ENCODE measurements at places on chromosomes 7 and 10.

- no peak for DNase-seq
Observed at GRCh38 chr7:131061158-131061557, 266.5 kb upstream of the MKLN1 start.

DNA sequence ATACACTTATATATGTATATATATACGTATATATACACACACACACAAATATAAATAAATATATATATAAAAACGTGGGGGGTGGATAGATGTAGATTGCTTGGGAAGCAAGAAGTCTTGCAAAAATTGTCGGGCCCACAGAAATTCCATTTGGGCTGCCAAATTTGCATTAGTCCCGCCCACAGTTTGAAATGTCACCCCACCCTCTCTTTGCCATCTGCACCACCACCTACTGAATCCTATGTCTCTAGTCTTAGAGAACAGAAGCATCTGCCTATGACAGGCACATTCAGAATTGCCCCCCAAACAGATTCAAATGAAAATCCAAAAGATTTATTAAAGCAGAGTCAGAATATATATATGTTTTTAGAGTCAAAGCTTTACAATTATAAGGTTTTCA is 25.6 kb upstream of the CACNA2D1 start:
- DNase-seq: no peak

GRCh38 chr10:15725603-15726002 is 5.9 kb upstream of the ITGA8 start:
- no peak for DNase-seq

GRCh38 chr7:158856883-158857668 is 718 bp downstream of the DYNC2I1 start:
- DNase-seq: no peak

DNA sequence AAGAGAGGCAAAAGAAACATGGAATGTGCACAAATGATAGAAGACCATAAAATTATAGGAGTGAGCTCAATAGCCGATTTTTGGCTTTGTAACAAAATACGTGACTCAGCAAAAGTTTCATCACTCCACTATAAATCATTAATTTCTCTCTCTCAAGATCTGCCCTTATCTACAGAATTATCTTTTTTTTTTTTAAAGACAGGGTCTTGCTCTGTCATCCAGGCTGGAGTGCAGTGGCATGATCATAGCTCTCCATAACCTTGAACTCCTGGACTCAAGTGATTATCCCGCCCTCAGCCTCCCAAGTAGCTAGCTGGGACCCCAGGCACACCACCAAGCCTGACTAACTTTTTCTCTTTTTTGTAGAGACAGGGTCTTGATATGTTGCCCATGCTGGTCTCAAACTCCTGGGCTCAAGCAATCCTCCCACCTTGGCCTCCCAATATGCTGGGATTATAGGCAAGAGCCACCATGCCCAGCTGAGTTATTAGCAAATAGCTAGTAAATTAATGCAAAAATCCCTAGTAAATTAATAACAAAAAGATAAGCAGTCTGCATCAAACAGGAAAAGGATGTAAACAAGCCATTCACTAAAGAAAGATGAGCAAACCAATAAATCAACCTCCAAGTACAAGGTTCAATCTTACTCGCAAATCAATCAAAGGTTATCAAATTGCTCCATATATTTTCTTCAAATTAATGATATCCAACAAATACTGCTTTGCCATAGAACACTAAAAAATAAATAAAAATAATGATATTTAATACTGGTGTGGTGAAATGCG is 450.7 kb downstream of the PARD3 start:
- no peak for DNase-seq

DNA sequence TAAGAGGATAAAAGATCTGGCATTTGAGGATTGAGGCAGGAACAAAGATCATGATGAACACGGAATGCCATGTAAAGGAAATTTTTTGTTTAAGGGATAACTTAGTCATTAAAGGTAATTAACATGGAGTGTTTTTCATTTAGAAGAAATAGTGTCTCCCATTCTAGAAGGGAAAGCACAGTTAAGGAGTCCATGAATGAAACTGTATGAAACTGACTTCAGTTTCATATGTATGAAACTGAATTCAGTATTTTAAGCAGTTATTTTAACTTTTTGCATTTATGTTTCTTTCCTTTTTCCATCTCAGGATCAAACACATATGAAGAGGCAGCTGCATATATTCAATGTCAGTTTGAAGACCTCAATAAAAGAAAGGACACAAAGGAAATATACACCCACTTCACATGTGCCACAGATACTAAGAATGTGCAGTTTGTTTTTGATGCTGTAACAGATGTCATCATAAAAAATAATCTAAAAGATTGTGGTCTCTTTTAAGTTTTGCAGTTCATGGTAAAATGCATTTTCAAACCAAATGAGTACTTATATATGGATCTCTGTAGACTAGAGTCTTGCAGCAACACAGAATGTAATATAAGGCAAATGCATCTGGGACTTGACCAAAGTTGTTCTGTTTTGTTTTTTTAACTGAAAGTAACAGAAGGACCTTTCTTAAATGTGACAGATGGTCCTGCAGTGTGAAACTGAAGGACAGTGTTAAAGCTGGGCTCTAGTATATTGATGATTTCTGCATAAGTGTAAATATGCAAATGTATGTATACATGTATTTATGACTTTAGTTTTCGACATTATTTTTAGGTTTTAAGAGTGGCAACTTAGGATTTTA is 82.6 kb downstream of the GNAI1 start:
- no peak for DNase-seq

- DNase-seq: no peak
Observed at GRCh38 chr10:85601526-85601925, 765.1 kb downstream of the GRID1 start.

- DNase-seq: no peak
Observed at GRCh38 chr7:137476937-137477336, 133.4 kb upstream of the PTN start.

DNA sequence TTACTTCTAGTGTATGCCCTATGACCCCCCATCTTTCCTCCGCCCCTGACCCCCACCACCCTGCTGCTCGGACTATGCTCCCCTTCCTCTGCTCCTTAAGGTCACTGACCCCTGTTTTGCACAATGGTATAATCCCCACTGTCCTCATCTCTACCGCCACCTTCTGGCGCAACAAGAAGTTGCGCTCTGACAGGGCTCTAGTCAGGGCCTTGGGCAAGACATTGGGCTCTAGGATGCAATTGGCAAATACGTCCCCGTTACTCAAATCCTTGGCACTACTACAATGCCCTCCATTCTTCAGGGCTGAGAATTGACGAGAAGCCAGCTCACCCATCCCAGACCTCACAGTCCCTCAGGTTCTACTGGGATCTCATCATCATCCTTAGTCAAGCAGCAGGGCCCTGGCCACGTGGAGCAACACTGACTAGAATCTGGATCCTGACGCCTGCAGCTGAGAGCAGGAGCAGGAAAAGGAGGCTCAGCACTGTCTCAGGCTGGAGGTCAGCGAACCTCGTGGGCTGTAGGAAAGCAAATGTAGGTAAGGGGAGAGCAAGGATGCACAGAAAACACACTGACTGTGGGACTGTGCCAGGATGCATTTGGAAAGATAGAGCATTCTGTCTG is 10.6 kb downstream of the LRIT2 start:
- no peak for DNase-seq

DNA sequence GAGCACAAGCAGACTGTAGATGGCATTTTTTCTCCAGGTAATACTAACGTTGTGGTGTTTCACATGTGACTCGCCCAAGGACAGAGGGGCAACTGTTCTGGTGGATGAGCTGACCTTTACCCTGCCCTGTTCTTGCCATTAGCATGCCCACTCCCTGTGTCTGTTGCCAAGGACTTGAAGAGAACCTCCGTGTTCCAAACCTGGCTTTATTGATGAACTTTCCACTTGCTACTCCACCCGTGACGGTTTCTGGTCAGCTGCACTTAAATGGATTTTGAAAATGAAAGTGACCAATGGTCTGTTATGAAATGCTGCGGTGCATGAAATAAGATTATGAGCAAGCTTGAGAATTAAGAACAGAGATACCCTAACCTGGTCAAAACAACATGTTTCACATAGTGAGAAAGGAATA is 30.4 kb downstream of the LRRC4 start:
- no peak for DNase-seq

DNA sequence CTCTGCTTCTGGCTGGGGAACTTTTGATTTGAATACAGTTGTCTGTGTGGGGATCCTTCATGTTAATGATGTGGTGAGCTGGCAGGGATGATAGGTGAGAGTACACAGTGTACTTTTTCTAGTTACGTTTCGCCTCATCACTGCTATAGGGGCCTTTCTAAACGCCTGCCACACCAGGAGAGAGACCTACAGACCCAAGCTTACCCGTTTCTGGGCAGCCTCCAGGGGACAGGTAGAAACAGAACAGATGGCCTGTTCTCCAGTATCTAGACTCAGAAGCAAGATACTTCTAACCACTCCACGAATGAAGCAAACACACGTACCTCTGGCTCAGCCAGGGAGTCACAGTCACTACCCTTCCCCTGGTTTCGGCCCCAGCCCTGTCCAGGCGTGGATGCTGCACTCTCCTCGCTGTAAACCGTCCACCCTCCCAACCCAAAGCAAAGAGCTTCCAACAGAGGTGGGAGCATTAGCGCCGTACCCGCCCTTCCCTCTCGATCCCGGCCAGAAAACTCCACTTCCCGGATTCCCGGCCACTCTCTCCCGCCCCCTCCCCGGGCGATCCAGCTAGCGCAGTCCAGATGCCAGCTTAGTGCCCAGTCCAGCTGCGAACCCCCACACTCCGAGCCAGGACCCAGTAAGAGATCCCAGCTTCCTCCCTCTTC is 1.2 kb downstream of the CCDC6 start:
- DNase-seq: no peak

DNA sequence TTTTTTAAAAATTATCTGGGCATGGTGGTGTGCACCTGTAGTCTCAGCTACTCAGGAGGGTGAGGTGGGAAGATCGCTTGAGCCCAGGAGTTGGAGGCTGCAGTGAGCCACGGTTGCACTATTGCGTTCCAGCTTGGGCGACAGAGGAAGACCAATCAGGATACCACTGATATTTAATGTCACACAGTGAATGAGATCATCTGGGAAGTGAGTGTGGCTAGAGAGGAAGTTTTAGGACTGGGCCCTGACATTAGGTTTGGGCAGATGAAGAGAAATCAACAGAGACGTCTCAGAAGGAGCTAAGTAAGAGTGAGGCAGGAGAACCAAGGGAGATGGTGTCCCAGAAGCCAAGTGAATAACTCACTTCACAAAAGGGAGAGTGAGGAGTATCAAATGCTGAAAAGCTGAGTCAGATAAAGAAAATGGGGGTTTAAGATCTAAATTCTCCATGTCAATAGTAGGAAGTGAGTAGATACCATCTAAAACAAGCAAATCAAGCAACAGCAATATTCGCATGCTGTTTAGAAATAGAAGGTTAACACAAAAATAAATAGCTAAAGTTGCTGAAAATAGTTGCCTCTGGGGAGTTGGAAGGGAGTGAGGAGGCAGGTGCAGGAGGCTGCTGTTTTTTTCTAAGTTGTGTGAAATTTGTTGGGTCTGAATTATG is 11.5 kb downstream of the PILRA start:
- DNase-seq: no peak

GRCh38 chr10:48803801-48804584 is 119.3 kb downstream of the WDFY4 start:
- DNase-seq: no peak

DNA sequence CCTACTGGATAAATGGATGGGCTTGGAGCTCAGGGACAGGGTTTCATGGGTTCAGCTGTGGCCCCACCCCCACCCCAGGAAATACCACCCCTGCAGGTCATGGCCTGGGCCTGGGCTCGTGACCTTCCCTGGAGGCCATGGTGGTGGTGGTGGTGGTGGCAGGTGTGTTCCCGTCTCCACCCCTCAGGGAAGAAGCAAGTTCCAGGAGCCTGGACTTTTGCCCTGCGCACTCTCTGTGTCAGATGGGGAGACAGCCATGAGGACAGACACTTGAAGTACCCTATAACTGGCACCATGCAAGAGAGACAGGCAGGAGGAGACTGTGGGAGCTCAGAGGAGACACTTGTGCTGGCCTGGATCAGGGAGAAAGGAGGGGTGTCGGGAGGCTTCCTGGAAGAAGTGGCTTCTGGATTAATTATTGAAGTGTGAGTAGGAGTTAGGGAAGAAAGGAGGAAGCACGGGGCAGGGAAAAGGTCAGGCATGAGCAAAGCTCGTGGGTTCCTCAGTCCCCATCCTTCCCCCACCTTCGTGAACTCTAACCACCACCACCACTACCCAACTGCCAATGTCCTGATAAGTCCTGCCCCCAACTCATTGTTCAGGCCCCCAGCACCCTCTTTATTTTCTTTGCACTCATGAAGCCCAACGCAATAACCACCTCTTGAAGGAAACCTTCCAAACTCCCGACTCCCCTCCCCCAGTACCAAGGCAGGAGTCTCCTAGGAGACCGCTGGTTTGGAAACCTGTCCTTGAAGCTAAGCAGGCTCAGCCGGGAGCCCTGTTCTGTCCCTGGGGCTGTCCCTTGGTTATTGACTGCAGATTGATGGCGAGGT is 8.9 kb downstream of the SH2B2 start:
- DNase-seq: no peak

GRCh38 chr7:31202801-31203200 is 137.7 kb downstream of the NEUROD6 start:
- DNase-seq: no peak

DNA sequence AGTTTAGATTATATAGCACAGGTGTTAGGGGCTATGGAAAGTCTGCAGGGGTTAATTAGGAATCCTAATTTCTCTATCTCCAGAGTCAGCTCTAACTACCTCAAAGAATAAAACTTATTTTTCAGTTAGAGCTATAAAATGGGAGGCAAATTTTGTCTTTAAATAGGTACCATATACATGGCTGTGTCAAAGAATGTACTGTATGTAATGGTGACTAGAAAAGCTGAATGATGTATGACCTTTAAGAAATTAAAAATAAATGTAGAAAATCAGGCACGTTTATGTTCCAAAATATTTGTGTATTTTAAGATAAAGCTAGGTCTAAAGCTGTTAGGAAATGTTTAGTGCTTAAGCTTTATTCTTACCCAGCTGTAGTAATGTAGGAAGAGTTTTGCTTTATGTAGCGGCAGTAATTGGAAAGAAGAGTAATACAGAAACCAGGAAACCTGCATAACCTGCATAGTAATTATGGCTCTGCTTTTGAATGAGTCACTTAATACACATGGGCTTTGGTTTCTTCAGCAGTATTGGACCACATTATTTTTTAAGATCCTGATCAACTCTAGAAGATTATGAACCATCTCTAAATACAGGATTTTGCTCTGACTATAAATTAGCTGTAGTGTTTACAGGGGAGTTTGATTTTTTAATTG is 85.0 kb downstream of the KMT2E start:
- DNase-seq: no peak
